RPMI7951 (cell line): ENCODE measurements at places on chromosomes 16 and 17.

GRCh38 chr17:19327031-19327783 lies 35.3 kb downstream of the B9D1 start:
- DNase-seq: peak; percentile 70

GRCh38 chr16:75250809-75251279 lies 580 bp downstream of the BCAR1 start:
- peak; percentile 41 for DNase-seq

GRCh38 chr16:80711406-80711805 lies 93.0 kb downstream of the CDYL2 start:
- DNase-seq: no peak

DNA sequence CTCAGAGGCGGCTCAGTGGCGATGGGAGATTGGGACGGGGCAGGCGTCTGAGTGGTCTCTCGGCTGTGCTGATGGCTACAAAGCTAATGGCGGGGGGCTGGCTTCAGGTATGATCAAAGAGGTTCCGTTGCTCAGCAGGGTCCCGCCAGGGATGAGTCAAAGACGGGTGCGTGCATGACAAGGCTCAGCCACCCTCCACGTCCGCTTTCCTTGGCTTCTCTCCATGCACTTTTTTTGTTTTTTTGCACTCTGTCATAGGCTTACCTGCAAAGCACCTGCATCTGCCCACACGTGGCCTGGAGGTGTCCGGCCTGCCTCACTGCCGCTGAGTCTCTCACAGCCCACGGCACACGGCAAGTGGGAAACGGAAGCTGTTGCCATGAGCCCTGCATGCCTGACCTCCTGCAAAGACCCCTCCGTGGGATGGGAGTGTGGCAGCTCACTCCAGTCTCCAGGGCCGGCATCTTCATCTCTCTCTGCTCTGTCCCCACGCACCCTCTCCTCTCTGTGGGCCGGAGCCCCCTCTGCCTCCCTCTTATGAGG lies 85.5 kb upstream of the ZNF469 start:
- DNase-seq: no peak

DNA sequence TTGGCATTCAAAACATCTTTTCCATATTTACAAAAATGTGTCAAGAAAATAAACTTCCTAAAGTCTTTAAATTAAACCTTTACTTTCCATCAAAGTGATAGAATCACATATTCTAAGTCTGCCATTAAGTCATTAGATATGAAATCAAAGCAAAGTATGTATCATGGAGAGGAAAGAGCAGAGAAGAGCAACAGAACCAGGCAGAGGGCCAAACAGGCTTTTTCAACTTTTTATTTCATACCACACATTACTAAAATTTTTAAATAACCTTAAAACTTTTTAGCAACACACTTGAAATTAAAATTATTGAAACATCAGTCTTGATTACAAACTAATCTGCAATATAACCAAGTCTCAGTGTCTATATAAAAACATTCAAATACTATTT lies 13.8 kb downstream of the SIAH1 start:
- DNase-seq: no peak

DNA sequence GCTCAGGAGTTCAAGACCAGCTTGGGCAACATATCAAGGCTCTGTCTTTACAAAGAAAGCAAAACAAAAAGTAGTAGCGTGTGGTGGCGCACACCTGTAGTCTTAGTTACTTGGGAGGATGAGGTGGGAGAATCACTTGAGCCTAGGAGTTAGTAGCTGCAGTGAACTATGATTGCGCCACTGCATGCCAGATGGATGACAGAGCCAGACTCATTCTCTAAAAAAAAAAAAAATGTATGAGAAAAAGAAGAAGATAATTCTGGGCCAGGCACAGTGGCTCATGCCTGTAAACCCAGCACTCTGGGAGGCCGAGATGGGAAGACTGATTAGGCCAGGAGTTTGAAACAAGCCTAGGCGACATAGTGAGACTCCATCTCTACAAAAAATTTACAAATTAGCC lies 28.5 kb downstream of the STAT5B start:
- DNase-seq: peak; percentile 37

DNA sequence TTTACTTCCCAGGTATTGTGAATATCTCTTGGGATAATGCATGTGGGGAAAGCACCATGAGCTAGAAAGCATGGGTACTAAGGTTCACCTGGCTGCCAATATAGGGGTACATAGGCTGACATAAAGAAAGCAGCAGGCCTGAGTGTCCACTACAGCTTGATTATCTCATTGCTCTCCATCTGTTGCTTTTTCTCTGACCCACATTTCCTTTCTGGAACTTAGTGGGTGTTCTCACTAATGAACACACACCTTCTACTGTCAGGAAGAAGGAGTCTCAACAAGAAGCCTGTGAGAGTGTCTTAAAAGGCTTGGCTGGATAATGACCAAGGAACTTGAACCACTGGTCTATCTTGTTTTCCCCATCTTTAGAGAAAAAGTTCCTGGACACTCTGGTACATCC lies 62.5 kb downstream of the CA10 start:
- no peak for DNase-seq

DNA sequence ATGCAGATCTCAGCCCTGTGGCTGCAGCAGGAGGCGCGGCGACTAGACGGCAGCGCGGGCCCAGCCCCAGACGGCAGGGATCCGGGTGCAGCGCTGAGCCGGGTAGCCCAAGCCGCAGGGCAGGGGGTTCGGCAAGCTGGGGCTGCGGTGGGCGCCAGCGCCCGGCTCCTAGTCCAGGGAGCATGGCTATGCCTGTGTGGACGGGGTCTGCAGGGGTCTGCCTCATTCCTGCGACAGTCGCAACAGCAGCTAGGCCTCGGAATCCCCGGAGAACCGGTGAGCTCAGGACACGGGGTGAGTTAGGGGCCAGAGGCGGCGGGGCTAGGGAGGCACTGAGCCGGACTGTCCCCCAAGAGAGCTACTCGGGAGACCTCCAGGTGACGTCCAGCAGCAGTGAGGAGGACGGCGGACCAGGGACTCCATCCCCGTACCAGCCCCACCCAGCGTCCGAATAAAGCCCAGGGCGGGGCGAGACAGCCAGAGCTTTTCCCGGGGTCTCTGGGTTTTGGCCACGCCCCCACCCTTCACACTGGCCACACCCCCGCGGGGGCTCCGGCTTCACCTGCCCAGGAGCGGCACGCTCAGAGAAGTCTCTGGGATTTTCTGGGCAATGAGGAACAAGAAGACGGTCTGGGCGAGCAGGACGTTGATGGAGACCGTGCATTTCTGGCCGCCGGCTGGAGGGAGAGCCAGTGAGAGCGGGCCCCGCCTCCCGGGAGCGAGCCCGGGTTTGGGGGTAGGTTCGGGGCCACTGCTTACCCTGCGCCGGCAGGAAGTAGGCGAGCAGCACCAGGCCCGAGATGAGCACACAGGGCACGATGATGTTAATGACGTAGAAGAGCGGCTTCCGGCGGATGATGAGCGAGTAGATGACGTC lies 1.1 kb downstream of the C17orf107 start:
- DNase-seq: no peak

- DNase-seq: peak; percentile 52
These were observed 22.5 kb downstream of the DNAI2 start for GRCh38 chr17:74296548-74296936.

GRCh38 chr17:78268191-78268874 lies 36.9 kb downstream of the TMEM235 start:
- DNase-seq: no peak
